ENCODE measurements at places on chromosomes 4 and X.

DNA sequence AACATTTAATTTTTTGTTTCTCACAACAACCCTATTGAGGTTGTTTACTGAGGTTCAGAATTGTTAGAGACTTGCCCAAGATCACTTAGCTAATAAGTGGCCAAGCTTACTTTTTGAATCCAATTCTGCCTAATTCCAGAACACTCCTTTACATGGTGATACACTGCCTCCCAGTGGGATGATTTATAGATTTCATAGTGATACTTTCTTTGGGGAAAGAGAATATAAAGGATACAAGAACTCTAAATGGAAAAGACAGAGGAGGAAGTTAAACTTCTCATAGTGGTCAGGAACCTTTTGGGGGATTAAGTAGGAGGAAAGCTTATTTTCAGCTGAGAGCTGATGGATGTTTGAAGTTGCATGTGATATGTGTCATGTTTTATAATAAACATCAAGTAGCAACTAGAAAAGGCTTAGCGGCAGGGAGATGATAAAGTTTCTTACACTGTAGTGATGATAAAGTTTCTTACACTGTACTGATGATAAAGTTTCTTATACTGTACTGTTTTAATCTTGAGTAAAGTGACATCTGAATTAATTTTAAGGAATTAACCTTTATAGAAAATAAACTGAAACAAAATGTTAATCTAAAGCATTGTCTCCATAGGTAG lies 15.3 kb downstream of the STAG2 start:
- DNase-seq, result no peak

DNA sequence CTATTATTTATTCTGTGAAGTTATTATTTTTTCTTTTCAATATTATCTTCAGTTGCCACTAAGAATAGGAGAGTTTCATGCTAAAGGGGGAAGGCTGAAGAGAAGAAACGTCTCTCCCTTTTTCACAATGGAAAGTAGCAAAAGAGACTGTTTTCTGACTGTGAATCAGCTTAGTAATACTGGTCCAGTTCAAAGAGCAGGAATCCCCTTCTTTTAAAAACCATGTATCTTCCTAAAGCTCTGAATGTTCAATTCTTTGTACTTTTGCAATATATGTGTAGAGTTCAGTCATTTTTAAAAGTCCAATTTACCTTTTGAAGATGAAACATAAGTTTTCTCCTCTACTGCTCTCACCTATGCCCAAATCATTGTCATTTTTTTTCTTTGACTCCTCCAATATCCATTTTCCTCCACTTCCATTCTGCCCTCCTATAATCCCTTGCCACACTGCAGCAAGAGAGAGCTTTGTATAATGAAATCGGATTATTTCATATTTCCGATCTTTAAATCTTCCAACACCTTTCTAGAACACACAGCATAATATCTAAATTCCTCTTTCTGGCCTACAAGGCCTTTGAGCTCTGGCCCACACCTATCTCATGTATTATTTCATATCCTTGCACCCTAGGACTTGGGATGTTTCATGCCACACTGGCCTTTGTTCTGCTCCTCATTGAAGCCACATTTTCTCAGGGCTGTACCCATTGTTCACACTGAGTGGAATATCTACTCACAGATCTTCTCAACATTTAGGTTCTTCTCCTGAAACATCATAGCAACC lies 195.3 kb downstream of the CAMK2D start:
- no peak for DNase-seq

DNA sequence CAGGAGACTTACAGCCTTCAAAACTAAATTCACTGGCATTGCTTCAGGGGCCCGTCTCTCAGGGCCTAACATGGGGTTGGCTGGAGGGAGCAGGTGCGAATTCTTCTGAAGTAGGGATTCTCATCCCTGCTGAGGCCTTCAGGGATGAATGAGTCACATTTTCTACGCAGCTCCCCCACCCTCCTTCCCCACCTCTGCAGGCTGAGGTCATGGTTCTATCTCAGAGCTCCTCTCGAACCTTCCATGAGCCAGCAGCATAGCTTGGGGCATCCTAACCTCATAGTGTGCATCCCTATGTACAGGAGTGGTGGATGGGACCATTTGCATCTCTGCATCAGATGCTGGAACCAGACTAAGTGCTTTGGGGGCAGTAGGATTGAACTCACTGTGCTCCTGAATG lies 309.2 kb downstream of the EVC2 start:
- DNase-seq, result no peak

DNA sequence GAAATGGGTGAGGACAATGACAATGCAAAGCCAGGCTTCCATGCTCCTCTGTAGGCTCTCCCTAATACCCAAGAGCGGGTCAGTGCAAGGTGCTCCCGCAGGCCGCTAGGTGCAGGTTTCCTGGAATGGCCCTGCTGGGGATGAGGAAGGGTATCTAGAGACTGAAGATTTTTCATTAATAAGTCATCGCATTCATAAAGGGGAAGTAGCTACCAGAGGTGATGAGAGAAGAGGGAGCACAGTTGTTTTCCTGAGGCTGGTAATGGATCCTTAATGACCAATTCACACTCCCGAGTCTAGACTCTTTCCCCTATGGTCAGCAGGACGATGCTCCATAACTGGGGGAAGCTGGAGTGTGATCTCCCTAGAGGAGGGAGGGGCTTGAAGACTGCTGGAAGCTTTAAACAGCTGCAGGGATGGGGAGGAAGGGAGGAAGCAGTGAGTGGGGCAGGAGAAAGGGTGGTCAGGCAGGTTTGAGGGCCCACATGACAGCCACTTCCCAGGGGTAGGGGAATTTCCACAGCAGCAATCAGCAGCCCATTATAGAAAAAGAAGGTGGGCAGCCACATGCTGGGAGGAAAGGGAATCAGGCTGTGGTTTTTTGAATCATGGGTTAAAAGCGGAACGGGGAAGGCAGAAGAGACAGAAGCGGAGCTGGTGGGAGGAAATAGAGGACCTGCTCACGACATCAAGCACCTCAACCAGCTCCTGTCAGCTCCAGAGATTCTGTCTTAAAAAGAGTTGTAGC lies 10.2 kb upstream of the ATP6AP2 start:
- DNase-seq, result no peak

DNA sequence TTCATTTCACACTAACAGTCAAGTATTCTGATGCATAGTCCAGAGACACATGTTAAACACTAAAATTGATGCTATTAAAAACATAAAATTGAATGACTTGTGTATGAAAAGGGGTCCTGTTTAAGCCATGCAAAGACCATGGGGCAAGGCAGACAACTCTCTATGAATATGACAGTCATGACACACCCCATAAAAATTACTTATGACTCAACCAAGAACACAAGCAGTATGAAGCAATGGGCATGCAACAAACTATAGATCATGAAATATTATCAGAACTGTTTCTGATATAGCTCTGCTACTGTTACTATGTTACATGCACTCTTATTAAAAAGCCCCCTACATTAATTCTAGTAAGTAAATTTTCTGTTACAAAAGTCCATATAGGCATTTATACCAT lies 57.5 kb upstream of the ZCCHC13 start:
- DNase-seq, result no peak

GRCh38 chr4:98573791-98574190 lies 84.6 kb downstream of the TSPAN5 start:
- no peak for DNase-seq

DNA sequence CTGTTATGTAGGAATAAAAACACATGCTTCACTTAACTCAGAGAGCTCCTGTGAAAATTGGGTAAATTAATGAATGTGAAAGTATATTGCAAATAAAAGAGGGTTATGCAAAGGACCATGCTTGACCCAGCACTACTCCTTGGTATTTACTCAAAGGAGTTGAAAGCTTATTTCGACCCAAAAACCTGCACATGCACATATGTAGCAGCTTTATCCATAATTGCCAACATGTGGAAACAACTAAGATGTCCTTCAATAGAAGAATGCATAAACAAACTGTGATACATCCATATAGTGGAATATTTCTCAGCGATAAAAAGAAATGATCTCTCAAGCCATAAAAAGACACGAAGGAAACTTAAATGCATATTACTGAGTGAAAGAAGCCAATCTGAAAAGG lies 41.7 kb upstream of the SRD5A3 start:
- DNase-seq, result no peak

DNA sequence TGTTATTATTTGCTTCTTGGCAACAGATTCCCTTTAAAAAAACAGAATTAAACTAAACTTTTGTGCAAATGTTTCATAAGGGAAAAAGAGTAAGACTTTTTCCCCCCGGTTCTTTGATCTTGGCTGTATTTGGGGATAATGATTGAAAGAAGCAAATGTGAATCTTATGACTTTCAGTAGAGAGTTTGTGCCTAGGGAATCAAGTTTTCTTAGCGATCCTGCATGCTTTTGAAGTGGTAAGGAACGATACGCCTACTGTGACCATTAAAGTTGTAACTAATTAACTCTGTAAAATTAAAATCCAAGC lies 9.0 kb downstream of the ATP10D start:
- no peak for DNase-seq

- no peak for DNase-seq
These were observed 15.2 kb downstream of the HSD17B11 start for GRCh38 chr4:87375719-87376291.

DNA sequence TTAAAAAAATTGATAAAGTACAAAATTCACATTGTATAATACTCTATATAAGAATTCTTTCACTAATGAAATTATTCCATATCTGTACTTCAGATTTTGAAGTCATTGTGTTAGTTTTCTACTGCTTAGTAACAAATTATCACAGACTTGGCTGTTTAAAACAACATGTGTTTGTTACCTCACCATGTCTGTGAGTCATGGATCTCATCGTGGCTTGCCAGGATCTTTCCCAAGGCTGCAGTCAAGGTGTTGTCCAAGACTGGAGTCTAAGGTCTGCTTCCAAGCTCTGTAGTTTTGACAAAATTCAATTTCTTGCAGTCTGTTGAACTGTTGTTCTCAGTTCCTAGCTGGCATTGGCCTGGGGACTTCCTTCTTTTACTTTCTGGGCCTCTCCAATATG lies 1286.9 kb downstream of the ADGRL3 start:
- no peak for DNase-seq

- DNase-seq, result no peak
These were observed 13.2 kb upstream of the HAND2 start for GRCh38 chr4:173543266-173543665.

GRCh38 chr4:88613417-88613875 lies 21.2 kb downstream of the HERC3 start:
- DNase-seq, result peak; percentile 55

GRCh38 chr4:1393866-1394265 lies 12.4 kb downstream of the NKX1-1 start:
- DNase-seq, result no peak

GRCh38 chrX:10166248-10166716 lies 9.5 kb downstream of the CLCN4 start:
- DNase-seq, result no peak

GRCh38 chrX:150587585-150588503 lies 19.4 kb downstream of the MTM1 start:
- peak; percentile 23 for DNase-seq

- DNase-seq, result no peak
These were observed 119.0 kb upstream of the SLC6A14 start for GRCh38 chrX:116317409-116317808.

DNA sequence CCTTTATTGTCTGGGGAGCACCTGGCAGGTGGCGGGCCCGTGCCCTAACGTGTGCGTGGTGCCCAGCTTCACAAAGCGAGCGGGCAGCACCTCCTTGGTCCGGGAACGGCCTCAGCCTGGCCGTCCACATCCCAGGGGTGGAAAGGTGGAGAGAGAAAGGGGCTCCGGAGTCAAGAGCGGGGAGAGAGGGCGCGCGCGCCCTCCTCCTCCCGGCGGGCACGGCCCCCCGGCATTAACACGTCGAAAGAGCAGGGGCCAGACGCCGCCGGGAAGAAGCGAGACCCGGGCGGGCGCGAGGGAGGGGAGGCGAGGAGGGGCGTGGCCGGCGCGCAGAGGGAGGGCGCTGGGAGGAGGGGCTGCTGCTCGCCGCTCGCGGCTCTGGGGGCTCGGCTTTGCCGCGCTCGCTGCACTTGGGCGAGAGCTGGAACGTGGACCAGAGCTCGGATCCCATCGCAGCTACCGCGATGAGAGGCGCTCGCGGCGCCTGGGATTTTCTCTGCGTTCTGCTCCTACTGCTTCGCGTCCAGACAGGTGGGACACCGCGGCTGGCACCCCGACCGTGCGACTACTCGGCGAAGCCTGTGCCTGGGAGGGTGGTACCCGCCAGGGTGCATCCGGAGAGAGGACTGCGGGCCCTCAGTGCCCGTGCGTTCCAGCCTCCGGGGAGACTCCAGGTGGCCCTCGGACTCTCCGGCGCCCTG lies at the start of gene KIT:
Gene KIT, plus strand, starts transcription at position 407 of the 701 bp plus-strand sequence. Its CDS starts 58 bp downstream, at position 465.
- DNase-seq, result peak; percentile 16

GRCh38 chr4:153764601-153765368 lies 5.0 kb upstream of the RNF175 start:
- DNase-seq, result no peak

DNA sequence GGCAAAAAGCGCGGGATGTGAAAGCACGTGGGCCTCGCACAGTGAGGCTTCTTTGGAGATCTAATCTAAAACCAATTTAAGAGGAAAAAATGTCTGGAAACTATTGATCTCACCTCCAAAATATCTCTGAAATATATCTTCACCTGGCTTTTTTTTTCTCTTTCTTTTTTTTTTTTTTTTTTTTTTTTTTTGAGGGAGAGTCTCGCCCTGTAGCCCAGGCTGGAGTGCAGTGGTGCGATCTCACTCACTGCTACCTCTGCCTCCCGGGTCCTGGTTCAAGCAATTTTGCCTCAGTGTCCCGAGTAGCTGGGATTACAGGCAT lies 383 bp upstream of the ZMAT1 start:
- no peak for DNase-seq

DNA sequence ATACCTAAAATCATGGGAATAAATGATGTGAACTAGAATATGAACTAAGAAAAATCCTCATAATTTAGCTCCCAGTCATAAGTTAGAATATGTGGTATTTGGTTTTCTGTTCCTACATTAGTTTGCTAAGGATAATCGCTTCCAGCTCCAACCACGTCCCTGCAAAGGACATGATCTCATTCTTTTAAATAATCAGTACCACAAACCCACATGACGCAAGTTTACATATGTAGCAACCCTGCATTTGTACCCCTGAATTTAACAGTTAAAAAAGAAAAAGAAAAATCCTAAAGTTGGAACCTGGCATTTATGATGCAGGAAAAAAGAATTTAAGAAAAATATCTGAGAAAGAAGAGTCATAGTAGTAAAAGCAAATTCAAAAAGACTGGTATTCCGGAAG lies 13.3 kb downstream of the UBA6 start:
- no peak for DNase-seq

- no peak for DNase-seq
These were observed 57.4 kb upstream of the HGFAC start for GRCh38 chr4:3384391-3384770.

- no peak for DNase-seq
These were observed 669.3 kb downstream of the NLGN4X start for GRCh38 chrX:5559386-5559785.

DNA sequence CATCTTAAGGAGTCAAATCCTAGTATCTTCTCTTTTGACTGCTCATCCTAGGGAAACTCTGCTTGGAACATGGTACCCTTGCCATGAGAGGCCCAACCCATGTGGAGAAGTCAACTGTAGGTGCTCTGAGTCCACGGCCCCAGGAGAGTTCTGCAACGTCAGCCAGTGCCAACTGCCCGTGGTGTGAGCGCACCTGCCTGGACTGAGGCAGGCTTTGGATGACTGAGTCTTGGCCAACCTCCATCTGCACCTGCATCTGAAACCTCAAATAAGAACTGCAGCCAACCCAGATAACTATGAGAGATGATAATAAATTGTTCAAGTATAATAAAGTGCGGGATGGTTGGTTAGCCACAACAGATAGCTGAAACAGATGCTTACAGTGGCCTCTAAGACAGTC lies 772.0 kb downstream of the TRIML1 start:
- DNase-seq, result no peak

GRCh38 chr4:176357359-176358082 lies 37.8 kb downstream of the SPCS3 start:
- DNase-seq, result no peak

- no peak for DNase-seq
These were observed 62.2 kb downstream of the FMR1NB start for GRCh38 chrX:148043271-148043855.
